ENCODE measurements at places on chromosomes 1 and 21.

GRCh38 chr21:44006017-44006619 lies 6.0 kb upstream of the TRAPPC10 start:
- DNase-seq = no peak

DNA sequence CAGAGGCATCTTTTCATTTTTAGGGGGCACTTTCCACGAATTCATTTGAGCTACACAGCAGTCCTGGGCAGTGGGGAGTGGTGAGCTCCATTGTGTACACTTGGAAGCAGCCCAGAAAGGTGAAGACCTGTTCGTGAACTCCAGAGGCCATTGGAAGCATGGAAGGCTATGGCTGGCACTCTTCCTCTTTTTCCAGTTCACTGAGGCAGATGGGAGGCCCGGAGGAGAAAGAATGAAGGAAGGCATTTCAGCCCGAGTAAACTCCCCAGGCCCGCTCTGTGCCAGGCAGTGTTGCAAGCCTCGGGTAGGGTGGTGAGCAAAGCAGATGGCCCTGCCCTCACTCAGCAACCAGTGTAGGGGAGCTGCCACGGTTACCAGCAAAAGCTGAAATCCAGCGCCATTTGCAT lies 673 bp upstream of the DHCR24 start:
- DNase-seq = no peak

DNA sequence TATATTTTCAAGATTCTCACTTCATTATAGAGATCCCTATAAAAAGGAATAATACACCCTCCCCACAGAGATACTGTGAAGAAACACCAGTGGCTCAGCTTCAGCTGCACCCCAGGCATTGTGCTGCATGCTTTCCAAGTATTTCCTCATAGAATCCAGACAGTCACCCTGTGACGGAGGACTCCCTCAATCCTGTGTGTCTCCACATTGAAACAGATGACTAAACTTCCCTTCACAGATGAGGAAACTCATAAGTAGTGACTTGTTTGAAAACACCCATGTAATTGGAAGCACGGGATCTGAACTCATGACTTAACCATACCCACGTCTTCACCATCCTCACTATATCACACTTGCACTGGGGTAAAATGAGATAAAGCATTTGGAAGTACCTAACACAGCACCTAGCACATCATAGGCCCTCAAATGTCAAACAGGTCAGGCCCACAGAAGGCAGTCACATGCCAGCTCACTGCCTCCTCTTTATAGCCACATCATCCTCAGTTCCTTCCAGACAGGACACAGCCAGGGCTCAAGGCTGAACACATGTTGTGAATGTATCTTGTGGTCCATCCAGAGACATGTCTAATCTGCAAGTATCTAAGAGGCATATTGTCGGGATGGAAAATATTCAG lies 55.2 kb downstream of the GPR161 start:
- DNase-seq = no peak

- no peak for DNase-seq
Measured at GRCh38 chr1:230270185-230270558, 156.0 kb downstream of the PGBD5 start.

DNA sequence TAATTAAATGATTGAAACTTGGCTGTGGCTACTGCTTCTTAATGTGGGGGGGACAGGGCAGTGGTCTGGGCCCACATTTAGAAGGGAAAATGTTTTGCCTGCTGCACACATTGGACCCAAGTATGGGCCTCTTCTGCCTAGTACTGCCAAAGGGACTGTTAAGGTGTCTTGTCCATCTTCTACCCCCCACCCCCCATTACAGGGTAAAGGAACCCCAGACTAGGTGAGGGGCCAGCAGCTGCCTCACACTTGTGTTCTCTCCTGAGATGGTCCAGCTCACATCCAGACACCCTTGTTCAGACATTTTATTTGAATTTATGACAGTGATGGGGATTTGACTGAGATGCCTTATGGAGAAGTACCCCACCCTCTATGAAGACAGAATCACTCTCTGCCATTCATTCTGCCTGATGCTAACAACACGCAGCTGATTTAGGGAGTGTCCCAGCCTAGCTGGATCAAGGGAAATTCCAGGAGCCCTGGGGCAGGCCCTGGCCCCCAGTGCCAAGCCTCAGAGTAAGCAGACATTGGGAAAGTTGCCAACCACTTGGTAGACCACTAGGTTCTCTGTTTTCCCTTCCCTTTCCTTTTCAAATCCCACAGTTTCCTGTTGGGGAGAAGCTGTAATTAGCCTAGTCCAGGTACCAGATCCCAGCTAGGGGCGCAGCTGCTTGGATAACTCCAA lies 42.1 kb downstream of the YARS1 start:
- no peak for DNase-seq

- no peak for DNase-seq
Measured at GRCh38 chr1:22845398-22845935, 127.2 kb downstream of the LACTBL1 start.

DNA sequence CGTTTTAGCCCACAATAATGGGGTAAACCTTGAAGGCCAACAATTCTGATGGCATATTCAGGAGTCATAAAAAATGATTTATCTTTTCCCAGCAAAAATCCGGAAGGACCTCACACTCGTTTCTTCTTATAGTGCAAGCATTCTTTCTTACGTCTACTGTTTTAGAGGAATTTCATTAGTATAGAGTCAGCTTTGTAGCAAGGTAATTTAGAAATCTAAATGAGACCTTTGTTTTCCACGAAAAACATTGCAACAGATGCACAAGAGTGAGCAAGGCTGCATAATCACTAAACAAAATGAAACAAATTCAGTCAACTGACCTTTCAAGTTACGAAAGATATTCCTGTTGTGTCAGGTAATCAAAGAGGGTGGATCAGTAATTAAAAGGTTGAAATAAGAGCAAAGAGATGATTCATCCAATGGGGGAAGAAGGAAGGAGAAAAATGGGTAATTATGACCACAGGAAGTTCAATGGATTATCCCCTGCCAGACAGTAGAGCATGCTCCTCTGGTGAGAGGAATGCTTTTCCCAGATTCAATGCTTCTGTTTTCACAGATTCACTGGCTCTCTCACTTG lies 560 bp upstream of the CSDE1 start:
- no peak for DNase-seq

DNA sequence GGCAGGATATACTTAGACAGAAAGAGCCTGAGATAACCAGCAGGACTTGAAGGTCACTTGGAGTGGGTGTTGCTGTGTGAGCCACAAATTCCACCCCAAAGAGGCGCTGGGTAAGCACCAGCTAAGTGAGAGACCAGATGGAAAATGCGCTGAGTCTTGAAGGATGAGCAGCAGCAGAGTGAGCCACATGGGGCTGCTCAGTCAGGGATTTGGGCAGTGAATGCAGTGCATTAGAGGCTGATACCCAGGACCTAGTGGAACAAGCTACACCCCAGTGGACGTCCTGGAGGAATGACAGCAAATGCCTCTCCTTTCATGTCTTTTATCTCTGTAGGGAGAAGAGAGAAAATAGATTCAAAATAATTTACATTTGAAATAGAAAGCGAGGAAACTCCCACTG lies 11.3 kb downstream of the GRIK1 start:
- no peak for DNase-seq

Data from activated CD4-positive, alpha-beta T cell treated with anti-CD3 and anti-CD28 coated beads for 4 hours (primary cell).